ENCODE measurements at places on chromosomes 16 and 17.
A peak's percentile ranks its signal among the peaks of the same experiment; 100 is the strongest.

- H3K27me3 ChIP-seq: peaks cover 79% of the 10 kb centered on the region
- H3K36me3 ChIP-seq: no peaks in the 10 kb centered on the region
- no peak overlapping the region for H3K4me3 ChIP-seq
- DNase-seq: no peak
- no peak overlapping the region for H3K27ac ChIP-seq
- H3K4me1 ChIP-seq: peaks cover 39% of the 10 kb centered on the region
These were observed 9.5 kb downstream of the DLX4 start for GRCh38 chr17:49978501-49978900.

- H3K4me1 ChIP-seq: no peaks in the 10 kb centered on the region
- H3K4me3 ChIP-seq: no peak overlapping the region
- no peak overlapping the region for H3K27ac ChIP-seq
These were observed 2.2 kb upstream of the KRT33A start for GRCh38 chr17:41352597-41353366.

DNA sequence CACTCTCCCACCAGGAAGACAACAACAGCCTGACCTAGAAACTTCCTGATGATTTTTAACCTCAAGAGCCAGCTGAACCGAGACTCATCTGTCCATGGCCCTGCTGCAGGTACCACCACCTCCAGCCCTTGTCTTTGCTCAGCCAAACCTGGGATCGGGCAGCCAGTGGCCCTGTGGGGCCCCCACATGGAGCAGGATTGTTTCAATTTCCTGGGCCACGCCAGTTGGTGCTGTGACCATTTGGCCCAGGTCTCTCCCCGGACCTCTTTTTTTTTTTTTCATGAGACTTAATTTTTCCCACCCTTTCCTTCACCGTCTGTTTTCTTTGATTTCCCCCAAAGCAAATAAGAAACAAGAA, 8.3 kb upstream of the HOXB2 start:
- peaks cover 4% of the 10 kb centered on the region for H3K27me3 ChIP-seq
- H3K27ac ChIP-seq: peak overlapping the region; percentile 100
- peak overlapping the region; percentile 84 for H3K4me3 ChIP-seq

DNA sequence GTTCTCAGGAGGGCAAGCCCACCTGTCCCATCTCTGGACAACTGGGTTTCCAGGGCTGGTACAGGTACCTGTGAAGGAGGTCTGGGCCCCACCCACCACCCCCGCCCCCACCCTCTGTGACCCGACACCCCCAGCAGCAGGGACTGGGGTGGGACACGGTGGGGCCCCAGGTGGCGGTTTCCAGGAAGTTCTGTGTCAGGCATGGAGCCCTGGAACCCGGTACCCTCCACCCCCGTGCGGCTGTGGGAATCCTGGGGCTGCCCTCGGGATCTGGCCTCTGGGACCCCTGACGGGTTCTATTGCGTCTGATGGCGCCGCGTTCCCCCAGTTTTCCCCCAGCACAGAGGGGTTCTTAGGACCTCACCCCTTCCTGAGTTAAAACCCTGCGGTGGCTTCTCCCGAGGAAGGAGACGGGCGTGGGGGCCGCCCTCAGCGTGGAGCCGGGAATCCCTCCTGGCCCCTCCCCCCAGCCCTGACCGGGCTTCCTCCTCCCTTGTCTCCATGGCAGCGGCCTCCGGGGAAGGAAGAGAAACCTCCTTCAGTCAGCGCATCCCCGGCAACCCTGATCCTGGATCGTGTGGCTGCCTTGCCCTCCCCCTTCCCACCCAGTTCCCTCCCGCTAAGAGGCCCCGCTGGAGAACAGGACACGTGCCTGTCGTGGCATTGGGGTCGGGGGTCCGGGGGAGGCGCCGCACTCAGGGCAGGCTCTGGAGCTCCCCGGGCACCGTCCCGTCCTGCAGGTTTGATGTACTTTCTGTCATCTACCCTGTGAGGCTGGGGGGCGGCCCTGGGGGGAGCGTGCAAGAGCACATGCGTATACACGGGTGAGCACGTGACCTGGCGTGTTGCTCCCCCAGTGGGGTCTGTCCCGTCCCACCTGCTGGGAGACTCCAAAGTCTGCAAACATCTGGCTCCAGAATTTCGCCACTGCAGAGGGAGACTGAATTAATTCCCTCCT, 30.3 kb downstream of the CACNA1H start:
- DNase-seq: peak; percentile 56
- no peak overlapping the region for H3K27ac ChIP-seq
- no peak overlapping the region for H3K4me3 ChIP-seq
- peaks cover 3% of the 10 kb centered on the region for H3K36me3 ChIP-seq

DNA sequence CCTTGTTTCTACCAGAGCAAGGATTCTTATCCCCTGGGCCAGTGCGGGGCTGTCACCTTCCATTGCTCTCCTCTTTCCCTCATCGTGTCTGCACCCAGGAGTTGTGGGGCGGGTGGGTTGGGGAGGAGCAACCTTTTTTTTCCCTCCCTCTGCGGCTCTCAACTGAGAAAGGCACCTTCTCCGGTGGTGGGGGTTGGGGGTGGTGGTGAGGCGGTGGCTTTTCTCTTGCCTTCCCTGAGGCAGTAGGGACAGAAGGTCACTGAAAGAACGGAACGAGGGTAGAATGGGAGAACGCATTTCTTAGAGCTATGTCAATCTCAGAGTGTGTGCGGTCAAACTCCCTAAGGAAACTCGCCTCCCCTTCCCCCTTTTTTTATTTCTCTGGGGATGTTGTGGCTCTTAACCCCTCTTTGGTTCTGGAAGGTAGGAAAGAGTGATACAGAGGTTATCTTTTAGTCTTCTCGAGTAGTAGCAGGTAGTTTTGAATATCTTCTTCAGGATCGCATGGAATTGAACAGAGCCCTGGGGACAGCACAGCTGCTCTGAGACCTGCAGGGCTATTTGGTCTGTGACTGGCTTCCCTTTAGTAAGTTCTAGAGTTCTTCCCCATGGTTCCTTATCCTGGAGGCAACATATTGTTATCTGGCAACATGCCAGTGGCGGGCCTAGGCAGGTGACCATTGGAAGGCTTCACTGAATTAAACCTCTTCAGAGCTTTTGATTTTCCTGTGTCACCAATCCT, 994 bp downstream of the CLTC start:
- DNase-seq: no peak
- H3K4me1 ChIP-seq: peaks cover 47% of the 10 kb centered on the region
- peak overlapping the region; percentile 100 for H3K27ac ChIP-seq
- H3K27me3 ChIP-seq: no peaks in the 10 kb centered on the region

DNA sequence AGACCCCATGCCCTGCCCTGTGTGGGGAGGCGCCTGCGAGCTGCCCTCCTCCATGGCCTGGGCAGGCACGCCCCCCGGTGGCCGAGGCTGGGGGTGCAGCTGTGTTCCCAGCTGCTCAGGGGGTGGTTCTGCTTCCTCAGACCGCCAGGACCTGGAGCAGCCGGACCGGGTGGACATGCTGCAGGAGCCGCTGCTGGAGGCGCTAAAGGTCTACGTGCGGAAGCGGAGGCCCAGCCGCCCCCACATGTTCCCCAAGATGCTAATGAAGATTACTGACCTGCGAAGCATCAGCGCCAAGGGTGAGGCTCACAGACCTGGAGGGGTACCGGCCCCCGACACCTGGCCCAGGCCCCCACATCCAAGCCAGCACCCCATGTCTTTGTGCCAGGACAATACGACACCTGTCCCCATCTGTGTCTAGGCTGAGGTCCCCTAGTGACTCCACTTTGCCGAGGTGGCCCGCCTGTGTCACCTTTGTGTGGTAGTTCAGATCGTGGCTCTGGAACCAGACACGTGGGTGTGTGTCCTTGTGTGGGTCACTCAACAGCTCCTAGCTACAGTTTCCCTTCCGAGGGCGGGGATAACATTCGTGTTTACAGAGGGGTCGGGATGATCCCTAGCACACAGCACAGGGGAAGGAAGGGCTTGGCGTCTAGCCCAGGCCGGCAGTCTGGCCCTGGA, 9.3 kb downstream of the GJD3 start:
- no peak overlapping the region for H3K27ac ChIP-seq
- no peak overlapping the region for H3K4me3 ChIP-seq
- peaks cover 47% of the 10 kb centered on the region for H3K4me1 ChIP-seq
- H3K27me3 ChIP-seq: no peaks in the 10 kb centered on the region
- no peak for DNase-seq

DNA sequence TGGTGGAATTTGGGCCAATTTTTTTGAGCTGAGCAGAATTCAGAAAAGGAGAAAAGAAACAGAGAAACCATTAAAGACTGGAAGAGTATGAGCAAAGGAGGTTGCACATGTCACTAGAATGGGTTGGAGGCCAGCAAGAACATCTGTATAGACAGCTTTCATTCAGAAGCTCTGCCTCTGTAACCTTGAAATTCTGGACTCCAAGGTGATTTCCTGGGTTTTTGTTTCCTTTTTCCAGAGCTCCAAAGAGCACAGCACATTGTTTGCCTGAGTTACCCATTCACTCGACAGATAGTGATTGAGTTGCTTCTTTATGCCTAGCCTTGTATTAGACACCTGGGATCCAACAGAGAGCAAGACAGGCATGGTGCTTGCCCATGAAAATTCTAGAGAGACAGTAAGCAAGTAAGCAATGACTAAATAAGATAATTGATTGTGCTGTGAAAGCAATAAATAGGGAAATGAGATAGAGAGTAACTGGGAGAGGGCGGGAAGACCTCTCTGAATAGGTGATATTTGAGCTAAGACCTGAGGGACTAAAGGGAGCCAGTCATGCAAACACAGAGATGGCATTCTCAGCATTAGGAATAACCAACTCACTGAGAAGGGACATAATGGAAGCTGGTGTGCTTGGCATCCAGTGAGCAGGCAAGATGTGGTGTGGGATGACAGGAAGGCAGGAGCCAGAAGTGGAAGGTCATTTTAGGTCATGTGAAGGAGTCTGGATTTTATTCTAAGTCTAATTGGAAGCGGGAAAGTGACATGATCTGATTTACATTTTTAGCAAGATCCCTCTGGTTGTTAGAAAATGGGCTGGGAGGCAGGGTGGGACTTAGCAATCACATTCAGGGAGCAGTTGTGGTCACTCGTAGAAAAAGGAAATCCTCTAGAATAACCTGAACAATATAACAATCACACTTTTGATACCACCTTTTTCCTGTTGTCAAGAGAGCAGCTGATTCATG, 197.5 kb downstream of the HS3ST3A1 start:
- no peak overlapping the region for H3K27ac ChIP-seq
- H3K36me3 ChIP-seq: no peaks in the 10 kb centered on the region
- no peak overlapping the region for H3K4me3 ChIP-seq
- no peaks in the 10 kb centered on the region for H3K27me3 ChIP-seq
- H3K4me1 ChIP-seq: peaks cover 3% of the 10 kb centered on the region
- DNase-seq: no peak

DNA sequence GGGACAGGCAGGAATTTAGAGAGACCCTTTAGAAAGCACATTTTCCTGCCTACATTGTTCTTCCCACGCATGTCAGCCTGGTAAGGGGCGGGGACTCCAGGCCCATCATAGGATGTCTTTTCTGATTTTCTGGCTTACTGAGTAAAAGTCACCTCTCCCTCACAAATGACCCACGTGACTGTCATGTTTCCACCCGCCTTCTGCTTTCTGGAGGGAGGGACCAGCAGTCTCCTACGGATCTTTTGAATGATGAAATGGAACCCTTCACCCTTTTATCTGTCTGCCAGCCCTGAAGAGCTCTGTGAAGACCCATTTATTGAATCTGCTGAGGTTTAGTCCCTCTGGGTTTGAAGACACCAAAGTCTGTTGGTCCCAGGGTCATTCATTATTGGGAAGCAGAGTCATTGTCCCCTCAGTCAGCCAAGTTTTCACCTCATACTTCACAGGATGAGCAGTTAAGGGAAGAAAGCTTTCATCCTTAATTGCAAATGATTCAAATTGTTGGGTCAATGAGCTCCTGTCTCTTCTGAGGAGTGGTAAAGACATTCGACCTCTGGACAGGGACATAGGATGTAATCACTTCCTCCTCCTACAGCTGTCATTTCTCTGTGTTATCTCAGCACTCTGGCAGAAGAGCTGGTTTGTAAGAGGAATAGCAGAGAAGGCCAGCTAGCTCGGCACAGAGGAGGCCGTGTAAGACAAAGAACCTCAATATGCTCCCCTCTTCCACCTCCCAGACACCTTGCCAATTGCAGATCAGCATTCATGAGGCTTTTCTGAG, 446.1 kb downstream of the HS3ST3B1 start:
- H3K27ac ChIP-seq: no peak overlapping the region
- H3K4me3 ChIP-seq: no peak overlapping the region
- H3K36me3 ChIP-seq: no peaks in the 10 kb centered on the region
- H3K4me1 ChIP-seq: peaks cover 2% of the 10 kb centered on the region

DNA sequence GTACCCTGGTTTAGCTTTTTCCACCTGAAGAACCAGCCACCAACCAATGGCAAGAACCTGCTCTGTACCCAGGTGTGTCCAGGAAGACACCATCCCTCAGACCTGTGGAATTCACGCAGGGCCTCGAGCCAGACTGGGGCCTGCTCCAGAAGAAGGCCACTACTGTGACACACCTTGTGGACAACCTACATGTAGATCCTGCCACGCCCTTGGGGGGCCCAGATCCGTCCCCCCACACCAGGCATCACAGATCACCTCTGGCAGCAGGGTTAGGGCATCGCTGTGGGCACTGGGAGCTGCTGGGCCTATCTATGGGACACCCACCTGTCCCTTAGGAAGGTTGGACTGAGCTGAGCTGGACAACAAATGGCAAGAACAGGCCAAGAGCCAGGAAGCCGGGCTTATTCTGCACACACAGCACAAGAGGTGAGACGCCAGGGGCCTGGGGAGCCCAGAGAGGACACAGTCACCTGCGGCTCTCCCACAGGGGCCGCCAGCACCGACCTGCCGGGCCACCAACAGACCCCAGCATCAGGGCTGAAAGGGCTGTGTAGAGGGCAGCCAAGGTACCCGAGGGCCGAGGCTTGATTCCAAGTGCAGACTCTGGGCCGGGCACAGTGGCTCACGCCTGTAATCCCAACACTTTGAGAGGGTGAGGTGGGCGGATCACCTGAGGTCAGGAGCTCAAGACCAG, 7.7 kb downstream of the FAAP100 start:
- no peak overlapping the region for H3K4me3 ChIP-seq
- no peak for DNase-seq
- H3K27me3 ChIP-seq: no peaks in the 10 kb centered on the region
- H3K36me3 ChIP-seq: peaks cover 7% of the 10 kb centered on the region
- H3K27ac ChIP-seq: no peak overlapping the region

DNA sequence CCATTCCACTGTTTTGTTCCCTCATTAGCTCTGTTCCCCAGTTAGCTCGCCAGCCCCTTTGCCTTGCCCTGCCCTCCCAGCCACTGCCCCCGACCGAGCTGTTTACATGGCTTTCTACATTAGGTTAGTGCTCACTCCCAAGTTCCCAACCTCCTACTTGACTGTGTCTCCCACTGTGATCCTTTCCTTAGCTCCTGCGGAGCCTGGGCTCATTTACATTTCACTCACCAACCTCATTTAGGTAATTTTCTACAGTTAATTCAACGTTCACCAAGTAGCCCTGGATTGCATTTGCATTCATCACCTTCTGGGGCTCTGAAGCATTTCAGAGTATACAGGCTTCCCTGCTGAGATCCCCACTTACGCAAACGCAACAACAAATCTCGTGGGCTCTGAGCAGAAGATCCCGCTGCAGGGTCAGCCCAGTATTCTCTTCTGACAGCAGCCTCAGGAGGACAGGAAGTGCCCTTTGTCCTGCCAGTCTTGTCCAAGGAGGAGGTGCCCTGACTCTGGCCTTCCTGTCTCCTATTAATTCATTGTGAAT, 325.8 kb upstream of the CCL2 start:
- DNase-seq: no peak
- no peaks in the 10 kb centered on the region for H3K36me3 ChIP-seq
- H3K4me1 ChIP-seq: no peaks in the 10 kb centered on the region

GRCh38 chr16:54055191-54055590, 231.4 kb downstream of the IRX3 start:
- peaks cover 3% of the 10 kb centered on the region for H3K27me3 ChIP-seq
- H3K27ac ChIP-seq: no peak overlapping the region
- DNase-seq: no peak
- peaks cover 48% of the 10 kb centered on the region for H3K4me1 ChIP-seq

Data from mesothelial cell of epicardium (in vitro differentiated cells).